Activated CD4-positive, CD25-positive, alpha-beta regulatory T cell (primary cell): ENCODE measurements at places on chromosomes 5 and 9.

GRCh38 chr5:134463176-134463720 is 51.6 kb upstream of the CDKN2AIPNL start:
- DNase-seq = no peak

DNA sequence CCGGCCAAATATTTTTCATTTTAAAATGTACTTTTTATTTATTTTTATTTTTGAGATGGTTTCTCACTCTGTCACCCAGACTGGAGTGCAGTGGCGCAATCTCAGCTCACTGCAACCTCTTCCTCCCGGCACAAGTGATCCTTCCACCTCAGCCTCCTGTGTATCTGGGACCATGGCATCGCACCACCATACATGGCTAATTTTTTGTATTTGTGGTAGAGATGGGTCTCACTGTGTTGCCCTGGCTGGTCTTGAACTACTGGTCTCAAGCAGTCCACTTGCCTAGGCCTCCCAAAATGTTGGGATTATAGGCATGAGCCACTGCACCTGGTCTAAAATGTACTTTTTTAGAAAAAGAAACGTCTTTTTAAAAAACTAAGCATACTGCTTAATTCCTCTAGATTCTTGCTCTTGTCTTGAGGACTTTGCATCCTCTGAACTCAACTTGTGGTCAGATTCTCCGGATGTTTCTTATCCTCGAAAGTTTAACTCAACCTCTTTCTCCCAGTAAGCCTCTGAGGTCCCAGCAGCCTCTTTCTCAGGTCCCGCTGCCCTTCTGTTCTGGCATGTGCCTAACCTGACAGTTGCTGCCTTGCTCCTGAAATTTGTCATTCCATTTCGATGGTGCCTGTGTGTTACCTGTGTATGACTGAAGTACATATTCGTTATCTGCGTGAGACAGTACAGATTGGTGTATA is 63.0 kb downstream of the TRIO start:
- DNase-seq = no peak

DNA sequence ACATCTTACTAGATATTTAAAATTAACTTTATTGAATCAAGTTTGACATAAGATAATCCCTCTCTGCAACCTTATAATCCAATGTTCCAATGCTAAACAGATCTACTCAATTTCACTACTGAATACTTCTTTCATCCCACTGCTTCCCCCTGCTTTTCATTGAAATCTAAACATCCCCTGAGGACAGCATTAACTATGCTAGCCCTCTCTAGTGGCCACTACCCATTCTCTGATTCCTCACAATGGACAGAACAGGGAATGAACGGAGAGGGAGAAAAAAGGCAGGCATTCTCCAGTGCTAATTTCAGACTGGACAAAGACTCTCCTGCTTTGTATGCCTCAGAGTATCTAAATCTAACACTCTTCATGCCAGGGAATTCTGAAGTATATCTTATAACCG is 54.3 kb upstream of the RGS7BP start:
- no peak for DNase-seq

GRCh38 chr9:77010527-77010926 is 8.9 kb upstream of the FOXB2 start:
- DNase-seq = no peak

GRCh38 chr5:38467353-38468040 is 88.9 kb downstream of the LIFR start:
- DNase-seq = no peak

DNA sequence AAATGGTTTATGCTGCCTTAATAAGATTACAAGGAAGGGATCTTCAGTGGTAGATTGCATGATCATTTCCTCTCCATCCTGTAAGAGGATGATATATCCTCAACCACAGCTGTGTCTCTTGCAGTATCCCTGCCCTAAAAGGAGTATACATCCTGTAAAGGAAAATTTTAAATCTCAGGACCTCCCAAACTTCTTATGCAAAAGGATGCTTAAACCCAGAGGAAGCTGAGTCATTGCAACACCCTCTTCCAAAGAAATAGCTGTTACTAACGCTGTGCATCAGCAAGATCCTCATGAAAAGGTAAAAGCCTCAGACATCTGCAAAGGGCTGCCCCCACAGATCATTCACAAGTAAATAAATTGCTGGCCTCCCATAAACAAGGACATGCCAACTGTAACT is 599.0 kb downstream of the PRELID2 start:
- DNase-seq = no peak

DNA sequence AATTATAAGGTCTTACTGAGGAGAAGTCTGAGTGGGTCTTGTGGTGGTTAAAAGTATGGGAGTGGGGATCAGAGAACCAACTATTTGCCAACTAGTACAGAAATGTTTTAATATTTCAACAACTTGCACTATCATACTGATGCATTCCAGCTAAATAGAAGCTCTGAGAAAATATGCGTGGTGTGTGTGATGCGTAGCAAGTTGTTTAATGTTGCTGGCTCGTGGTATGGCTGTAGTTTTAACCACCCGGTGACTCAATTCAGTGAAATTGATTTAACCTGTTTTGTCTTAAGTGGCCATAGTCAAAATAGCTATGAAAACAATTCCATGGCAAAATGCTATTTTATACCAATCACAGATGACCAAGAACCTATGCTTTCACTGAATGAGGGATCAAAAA is 176.5 kb upstream of the SLC24A2 start:
- no peak for DNase-seq

DNA sequence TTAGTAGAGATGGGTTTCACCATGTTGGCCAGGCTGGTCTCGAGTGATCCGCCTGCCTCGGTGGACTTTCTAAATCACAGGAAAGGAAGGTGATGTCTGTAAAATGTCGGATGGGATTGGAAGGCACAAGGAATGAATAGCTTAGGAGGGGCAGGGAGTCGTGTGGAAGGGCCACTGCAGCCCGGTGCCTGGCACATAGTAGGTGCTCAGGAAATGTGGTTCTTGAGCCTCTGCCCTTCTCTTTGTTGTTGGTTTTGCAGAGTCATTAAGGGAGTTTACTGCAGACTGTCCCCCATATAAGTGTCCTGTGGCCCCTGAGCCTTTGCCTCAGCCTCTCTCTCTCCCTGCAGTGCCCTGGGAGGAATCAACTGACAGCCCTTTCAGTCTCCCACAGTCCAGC is 11.8 kb downstream of the NEK6 start:
- no peak for DNase-seq

- DNase-seq = no peak
Observed at GRCh38 chr9:121463026-121463807, 36.4 kb downstream of the GGTA1 start.

GRCh38 chr9:95171001-95171400 is 146.5 kb downstream of the FANCC start:
- no peak for DNase-seq

DNA sequence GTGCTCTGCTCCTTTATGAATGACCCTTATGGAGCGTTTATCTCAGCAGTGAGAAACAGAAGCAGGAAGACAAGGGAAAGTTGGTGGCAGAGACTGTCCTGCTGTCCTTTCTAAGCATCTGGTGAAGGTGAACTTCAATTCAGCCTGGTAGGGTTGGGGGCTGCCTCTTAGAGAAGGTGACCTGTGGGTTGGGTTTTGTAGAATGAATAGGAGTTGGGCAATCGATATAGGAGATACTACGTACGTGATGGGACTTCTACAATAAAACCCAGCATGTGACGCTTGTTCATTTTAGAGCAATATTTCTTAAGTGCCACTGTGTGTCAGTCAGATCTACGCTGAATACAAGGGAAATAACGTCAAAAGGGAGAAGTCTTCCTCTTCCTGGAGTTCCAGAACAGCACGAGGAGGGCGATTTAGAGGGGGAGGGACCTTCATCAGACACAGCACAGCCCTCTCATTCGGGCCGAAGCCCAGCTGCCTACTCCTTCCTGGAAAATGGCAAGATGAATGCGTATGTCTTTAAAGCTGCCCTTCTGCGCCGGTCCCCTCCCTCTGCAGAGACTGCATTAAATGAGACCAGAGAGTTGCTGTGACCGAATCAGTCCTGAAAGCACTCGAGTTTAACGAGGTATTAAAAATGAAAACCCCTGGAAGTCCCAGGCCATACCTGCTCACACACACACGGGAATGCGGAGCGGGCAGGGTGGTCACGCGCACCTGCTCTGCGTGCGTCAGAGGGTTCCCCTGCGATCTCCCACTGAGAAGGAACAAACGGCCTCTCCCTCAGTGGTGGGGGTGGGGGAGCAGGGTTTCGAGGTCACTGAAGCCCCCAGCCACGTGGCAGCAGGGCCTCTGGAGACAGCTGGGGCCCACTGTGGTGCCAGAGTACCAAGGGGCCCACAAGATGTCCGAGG is 85.3 kb upstream of the SARDH start:
- DNase-seq = no peak

DNA sequence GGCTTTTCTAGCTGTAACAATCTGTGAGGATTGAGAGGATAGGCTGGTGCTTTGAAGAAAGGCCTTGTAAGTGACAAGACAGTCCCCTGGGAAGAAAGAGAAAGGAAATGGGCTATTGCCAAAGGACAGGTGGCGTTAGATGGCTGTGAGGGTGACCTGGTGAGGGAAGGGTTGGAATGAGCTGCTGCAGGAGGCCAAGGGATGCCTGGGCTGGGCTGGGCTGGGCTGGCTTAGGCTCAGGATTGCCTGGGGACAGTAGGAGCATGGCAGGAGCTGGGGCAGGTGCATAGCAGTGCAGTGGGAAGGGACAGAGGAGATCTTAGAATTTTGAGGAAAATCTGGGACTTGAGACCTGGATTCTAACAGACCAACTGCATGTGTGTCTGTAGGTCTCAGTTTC is 9.7 kb upstream of the MYOZ3 start:
- no peak for DNase-seq

- no peak for DNase-seq
Observed at GRCh38 chr5:115657125-115657880, 31.5 kb upstream of the TMED7 start.

DNA sequence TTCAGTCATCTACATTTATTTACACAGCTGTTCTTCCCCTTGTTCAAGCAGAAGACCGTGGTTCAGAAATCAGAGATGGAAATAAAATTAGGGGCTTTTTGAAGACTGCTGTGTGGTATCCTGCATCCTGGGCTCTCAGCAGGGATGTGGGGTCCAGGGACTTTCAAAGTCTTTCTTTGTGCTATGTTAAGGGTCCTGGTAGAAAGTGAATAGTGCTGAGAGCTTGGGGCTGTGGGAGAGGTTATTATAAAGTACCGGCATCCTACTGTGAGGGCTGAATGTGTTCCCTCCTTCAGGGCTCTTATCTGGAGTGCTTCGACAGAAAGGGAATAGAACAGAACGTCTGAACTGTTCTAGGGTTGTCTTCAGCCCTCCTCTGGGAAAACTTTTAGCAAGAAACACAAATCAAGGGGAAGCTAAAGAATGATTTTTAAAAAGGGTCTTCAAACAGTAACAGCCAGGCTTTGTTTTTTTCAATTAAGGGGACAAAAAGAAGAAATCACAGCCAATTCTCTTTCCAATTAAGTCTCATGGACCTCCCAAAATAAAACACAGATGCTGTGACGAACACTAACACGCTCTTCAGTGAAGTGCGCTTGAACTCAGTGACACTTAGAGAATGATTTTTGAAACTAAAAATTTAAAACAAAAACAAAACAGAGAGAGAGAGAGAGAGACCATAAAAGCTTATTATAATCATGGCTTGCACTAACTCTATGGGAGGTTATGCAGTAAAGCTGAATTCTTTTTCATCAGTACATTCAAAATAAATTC is 15.7 kb upstream of the SLC1A3 start:
- DNase-seq = no peak

DNA sequence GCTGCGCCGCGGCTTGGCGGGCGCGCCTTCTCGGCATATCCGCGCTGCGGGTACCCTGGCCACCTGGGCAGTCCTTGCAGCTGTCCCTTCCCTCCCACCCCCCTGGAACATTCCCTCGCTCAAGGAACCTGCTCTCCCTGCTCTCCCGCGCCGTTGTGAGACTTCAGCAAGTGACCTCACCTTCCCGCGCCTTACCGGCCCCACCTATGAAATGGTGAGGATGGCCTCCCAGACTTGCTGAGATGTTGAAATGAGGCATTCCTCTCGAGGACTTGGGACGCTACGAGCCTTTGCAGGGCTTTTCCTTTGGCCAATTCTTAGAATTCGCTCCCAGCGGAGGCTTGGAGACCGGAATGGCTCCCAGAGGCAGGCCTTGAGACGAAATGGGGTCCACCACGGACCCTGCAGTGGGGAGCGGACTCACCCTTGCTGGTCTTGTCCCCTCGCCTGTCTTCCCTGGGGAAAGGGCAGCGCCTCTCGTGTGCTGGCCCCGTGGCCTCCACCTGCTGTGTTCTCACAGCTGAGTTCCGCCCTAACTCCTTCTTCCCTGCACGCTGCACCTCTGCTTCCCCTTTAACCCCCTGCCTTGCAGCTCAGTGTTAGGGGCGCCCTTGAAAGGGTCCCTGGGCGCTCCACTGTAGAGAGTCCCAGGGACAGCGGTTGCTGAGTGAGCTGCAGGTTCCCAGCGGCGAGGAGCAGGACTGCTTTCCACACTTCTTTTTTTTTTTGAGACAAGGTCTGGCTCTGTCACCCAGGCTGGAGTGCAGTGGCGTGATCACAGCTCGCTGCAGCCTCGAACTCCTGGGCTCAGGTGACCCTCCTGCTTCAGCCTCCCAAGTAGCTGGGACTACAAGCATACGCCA is 907 bp downstream of the HMCN2 start:
- no peak for DNase-seq

DNA sequence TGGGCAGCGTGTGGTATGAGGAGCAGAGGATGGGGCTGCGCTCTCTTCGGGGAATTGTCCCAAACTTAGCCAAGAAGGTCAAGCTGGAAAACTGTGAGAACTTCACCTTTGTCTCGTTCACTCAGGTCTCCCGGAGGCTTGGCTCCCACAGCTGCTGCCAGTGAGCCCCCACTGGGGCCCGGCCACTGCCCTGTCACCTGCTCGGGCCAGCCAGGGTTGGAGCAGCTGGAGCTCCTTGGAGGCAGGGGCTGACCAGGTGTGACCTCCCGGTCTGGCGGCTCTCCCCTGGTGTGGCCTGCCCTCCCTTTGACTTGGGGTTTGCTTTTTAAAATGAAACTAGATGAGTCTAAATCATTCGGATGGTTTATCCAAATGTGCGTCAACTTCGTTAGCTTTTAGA is 58.0 kb downstream of the INIP start:
- DNase-seq = no peak

DNA sequence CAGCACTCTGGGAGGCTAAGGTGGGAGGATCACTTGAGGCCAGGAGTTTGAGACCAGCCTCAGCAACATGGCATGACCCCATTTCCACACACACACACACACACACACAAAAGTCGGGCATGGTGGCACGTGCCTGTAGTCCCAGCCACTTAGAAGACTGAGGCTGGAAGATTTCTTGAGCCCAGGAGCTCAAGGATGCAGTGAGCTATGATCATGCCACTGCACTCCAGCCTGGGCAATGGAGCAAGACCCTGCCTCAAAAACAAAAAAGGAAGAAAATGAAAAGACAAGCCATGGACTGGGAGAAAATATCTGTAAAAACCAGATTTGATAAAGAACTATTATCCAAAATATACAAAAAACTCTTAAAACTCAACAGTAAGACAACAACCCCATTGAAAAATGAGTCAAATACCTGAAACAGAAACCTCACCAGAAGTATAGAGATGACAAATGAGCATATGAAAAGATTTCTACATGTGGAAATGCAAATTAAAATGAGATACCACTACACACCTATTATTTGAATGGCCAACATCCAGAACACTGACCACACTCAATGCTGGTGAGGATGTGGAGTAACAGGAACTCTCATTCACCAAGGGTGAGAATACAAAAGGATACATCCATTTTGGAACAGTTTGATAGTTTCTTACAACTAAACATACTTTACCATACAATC is 24.7 kb downstream of the DNAJA1 start:
- DNase-seq = no peak
